ENCODE measurements at places on chromosomes 16 and 17.

- DNase-seq: peak; percentile 89
Observed at GRCh38 chr17:63279498-63280230, 166.4 kb downstream of the CYB561 start.

- no peak for DNase-seq
Observed at GRCh38 chr17:44529864-44530263, 26.7 kb upstream of the GPATCH8 start.

- peak; percentile 79 for DNase-seq
Observed at GRCh38 chr17:4420692-4421131, 13.0 kb upstream of the SPNS3 start.

- DNase-seq: no peak
Observed at GRCh38 chr16:19715566-19715965, 2.5 kb downstream of the KNOP1 start.

DNA sequence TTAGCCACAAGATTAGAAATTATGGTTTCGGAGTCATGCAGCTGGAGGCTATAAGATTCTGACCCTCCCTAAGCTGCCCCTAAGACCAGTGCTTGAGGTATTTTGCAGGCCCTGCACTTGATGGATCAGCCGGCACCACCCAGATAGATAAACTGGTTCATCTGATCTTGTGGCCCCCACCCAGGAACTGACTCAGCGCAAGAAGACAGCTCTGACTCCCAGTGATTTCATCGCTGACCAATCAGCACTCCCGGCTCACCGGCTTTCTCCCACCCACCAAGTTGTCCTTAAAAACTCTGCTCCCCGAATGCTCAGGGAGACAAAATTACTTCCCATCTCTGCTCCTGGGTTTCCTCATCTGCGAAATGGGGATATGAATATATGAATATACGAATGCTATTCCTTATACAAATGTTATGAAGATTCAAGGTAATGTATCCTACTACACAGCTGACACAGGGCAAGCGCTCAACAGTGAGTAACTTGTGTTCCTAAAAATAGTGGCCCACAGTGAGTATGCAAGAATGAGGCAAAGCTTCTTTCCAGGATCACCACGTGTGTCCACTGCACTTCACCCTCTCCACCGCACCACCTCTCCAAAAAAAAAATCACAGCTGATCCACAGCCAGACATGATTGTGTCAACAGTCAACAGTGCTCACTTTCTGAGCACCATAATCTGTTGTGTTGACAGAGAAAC is 33.3 kb upstream of the C16orf82 start:
- DNase-seq: no peak

- DNase-seq: no peak
Observed at GRCh38 chr17:59464246-59464645, 101.2 kb upstream of the DHX40 start.

- DNase-seq: peak; percentile 59
Observed at GRCh38 chr17:17947966-17948365, 24.2 kb downstream of the TOM1L2 start.

GRCh38 chr16:86787538-86787937 is 209.2 kb downstream of the FOXL1 start:
- DNase-seq: no peak

DNA sequence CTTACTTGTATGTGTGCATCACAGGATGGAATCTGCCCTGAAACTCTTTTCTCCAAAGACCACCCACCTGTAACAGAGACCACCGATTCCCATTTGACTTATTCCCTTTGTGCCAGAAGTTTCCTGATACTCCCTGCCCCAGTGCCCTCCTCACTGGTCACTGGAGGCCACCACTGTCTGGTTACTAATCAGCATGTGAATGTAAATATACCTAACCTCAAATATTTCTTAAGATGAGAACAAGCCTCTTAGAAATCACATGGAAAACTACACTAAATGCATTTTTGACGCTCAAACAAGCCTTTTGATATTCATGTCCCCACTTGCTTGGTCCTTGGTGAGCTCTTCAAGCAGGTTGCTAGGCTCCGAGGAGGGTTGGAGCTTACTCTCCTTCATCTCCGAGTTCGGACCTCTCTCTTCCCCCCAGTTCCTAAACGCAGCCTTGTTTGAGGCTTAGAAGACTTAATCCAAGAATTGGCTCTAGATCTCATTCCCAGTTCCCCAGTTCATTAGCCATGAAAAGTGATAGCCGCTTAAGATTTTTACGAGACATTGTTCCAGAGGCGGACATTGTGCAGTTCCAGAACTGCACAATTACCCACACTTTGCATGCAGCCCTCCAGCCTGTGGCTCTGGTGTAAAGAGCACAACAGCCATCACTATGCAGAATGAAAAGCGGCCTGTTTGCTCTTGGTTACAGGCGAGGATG is 579.2 kb upstream of the PSMD7 start:
- no peak for DNase-seq

DNA sequence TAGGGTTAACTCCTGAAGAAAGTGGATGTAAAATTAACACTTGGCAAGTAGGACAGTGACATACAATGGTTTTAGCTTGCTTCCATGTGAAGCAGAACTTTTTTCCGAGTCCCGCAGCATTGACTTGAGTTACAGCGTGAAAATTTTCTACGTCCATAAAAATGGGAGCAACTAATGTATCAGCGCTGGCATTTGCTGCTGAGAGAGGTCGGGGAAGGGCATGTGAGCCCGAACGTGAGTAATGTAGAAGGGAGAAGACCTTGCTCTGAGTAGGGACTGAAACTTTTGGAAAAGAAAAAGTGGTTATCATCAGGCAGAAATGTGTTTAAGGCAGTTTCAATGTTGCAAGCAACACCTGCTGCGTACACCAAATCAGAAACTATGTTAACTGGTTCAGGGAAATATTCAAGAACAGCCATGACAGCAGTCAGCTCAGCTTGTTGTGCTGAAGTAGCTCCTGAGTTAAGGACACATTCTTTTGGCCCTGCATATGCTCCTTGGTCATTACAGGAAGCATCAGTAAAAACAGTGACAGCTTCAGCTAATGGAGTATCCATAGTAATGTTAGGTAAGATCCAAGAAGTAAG is 70.9 kb upstream of the ARL4D start:
- peak; percentile 28 for DNase-seq

GRCh38 chr17:69523244-69523861 is 108.9 kb downstream of the MAP2K6 start:
- peak; percentile 74 for DNase-seq

- peak; percentile 30 for DNase-seq
Observed at GRCh38 chr16:88662222-88662842, 559 bp downstream of the MVD start.

- DNase-seq: no peak
Observed at GRCh38 chr17:1762233-1762900, 507 bp downstream of the SERPINF1 start.

DNA sequence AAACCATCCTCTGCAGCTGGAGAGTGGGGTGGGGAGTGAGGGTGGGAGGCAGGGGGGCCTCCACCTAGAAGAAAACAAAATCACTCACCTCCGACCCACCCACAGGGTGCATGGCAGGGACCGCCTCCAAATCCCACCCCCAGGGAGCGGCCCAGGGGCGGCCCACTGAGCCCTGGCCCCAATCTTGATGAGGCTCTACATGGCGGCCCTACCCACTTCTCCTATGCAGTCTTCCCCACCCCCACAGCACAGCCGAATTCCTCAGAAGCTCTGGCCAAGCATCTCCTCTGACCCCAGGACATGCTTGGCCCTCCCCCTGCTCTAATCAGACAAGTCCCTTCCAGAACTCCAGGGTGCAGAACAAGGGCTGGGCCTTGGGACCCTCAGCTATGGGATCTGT is 18.2 kb upstream of the FASN start:
- no peak for DNase-seq

GRCh38 chr16:76607317-76607716 is 330.1 kb downstream of the CNTNAP4 start:
- no peak for DNase-seq

DNA sequence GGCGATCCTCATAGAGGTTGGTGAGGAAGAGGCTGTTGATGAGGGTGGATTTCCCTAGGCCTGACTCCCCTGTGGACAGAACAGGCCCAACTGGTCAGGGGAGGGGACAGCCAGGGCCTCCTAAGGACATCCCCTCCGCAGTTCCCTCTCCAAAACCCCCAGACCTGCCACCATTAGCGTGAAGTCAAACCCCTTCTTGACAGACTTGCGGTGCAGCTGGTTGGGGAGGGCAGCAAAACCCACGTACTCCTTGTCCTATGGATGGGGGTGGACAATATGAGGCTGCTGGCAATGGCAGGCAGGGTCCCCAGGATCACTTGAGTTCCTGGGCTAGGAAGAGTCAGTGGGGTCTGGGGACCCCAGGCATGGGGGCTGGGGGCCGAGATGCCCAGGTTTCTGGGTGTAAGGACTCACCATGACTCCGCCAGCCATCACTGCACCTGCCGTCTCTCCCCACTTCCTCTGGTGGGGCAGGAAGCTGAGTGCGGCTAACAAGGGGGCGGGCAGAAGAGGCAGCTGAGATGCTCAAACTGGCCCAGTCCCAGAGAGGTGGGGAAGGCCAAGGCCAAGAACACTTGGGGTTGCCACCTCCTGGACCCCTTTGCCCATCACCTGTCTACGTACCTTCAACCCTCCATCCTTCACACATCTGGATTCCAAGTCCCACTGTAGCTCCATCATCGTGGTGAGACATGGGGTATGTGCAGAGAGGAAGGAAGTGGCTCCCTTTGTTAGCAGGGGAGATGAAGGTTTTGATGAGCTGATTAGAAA is at the start of gene SEPTIN1:
TSS of gene SEPTIN1 (minus strand) at position 451 of the 771 bp plus-strand sequence. CDS start at position 432, 19 bp downstream.
- DNase-seq: no peak

GRCh38 chr16:27239906-27240655 is 28.5 kb downstream of the NSMCE1 start:
- DNase-seq: no peak

GRCh38 chr17:65057531-65058090 is 1.1 kb upstream of the GNA13 start:
- no peak for DNase-seq

GRCh38 chr17:64155751-64156544 is 26.0 kb upstream of the ERN1 start:
- DNase-seq: peak; percentile 13

DNA sequence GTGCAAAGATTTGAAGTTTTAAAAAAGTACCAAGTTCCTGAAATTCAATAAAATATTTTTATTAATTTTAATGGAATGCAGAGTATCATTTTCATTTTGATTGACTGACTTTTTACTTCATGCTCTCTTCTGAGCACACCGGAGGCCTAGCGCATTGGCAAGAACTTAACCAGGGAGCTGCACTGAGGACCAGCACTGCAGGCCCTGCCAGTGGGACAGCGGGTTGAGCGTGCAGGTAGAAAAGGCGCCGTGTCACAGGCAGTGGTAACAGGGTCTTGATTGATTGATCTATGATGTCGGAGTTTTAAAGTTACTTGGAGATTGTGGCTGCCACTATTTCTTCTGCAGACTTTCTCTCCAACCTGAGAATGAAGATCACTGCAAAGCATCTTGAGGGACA is 43.7 kb downstream of the WDR45B start:
- DNase-seq: no peak

DNA sequence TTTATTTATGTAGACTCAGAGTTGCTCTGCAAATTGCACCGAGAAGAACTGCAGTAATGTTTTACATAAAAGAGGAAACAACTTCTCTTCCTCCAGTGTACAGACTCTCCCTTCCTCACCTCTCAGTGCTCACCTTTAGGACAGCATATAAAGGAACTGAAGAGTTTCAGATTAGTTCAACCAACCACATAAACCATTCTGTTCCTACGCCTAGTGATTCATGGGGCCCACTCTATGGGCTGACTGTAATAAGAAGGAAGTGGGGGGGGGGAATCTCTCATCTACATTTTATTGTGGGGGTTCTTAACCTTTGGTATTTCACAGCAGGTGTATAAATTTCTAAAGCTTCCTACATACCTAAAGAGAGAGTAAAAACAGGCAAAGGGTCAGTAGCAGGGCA is 18.3 kb downstream of the ZSWIM7 start:
- peak; percentile 48 for DNase-seq

DNA sequence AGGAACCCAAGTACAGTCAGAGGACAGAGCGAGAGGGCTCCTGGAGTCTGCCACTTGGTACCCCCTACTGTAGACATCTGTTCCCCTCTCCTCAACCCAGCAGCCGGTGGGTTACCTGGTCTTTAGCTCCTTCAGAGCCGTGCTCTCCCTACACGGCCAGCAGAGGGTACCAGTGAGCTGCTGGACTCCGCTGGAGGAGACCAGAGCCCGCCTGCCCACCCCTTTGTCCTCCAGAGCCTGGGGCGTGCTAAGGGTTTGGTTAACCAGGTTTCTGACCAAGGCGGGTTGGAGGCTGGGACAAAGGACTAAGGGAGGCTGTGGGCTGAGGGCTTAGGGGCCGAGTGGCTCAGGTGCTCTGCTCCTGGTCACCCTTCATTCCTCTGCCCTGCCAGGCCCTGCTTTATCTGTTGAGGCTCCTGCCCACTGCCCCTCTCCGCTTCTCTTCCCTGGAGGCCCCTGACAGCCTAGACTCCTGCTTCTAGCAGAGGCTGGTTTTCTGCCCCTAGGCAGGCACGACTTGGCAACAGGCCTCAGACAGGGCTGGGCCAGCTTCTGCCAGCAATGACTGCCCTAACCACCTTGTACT is 2.7 kb upstream of the HSD11B2 start:
- DNase-seq: peak; percentile 75

DNA sequence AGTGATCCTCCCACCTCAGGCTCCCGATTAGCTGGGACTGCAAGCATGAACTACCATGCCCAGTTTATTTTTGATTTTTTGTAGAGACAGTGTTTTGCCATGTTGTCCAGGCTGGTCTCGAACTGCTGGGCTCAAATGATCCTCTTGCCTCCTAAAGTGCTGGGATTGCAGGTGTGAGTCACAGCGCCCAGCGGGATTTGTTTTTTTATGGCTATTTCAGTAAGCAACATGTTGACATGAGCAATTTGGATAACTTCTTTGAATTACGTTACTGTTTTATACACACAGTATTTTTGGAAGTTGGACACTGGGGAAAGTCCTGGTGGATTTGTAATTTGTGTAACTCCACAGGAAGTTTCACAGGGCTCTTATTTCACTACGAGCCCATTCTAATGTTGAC is 18.5 kb upstream of the RHOT1 start:
- DNase-seq: peak; percentile 14

GRCh38 chr17:32960815-32961214 is 30.8 kb upstream of the SPACA3 start:
- peak; percentile 21 for DNase-seq

DNA sequence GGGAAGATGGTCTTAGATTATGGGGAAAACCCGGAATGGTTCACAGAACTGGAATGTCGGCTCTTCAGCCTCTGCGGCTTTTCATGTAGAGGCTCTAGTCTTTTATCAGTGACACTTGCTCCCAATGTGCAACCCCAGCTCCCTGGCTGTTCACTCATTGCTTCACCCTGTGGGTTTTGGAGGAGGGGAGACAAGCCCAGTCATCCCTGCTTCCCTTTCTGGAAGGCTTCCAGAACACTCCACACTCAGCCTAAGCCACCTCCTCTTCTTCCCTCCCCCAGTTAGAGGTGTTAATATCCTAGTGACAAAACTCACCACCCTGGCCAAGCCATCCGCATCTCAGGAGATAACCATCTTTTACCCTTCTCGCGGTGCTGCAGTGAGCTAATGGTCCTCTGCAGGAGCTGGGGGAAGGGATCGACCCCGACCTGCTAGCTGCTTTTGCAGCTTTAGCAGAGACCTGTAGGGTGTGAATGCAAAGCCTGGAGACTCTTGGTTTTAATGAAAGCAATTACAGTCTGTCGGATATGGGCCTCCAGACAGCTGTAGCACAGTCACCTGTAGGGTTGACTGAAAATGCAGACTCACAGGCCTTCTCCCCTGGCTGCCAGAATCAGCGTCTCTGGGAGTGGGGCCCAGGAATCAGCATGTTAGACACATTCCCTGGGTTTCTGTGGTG is 24.3 kb upstream of the LASP1NB start:
- peak; percentile 98 for DNase-seq

GRCh38 chr17:7004398-7005253 is 7.8 kb upstream of the RNASEK start:
- DNase-seq: peak; percentile 78

Measured in ELR (cell line).